ENCODE measurements at places on chromosomes 7 and 10.
A peak's percentile ranks its signal among the peaks of the same experiment; 100 is the strongest.

DNA sequence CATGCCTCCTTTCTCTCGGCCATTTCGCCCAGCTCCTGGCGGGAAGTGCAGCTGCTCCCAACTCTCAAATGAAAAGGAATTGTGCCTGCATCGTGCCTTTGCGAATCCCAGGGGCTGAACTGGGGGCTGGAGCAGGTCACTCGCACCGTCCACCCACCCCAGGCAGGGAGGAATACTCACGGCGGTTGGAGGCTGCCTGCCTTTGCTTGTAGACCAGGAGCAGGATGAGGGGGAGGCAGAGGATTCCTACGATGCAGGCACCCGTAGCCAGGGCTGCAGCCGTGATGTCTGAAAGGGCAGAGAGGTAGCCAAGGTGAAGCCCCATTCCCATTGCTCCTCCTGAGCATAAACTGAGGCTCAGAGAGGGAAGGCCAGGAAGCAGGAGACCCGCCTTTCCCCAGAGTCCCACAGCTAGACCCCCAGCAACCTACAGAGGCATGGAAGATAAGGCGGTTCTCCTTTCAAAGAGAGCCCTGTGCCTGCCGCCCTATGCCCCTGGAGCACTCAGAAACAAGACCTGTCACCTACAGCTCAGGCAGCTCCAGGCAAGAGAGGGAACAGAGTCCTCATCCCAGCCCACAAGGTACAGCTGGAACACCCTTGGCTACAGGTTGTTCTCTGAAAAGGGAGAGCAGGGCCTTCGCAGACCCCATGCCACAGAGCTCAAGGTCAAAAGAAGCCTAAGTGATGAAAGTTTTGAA, 18.0 kb downstream of the VSIR start:
- DNase-seq = no peak

DNA sequence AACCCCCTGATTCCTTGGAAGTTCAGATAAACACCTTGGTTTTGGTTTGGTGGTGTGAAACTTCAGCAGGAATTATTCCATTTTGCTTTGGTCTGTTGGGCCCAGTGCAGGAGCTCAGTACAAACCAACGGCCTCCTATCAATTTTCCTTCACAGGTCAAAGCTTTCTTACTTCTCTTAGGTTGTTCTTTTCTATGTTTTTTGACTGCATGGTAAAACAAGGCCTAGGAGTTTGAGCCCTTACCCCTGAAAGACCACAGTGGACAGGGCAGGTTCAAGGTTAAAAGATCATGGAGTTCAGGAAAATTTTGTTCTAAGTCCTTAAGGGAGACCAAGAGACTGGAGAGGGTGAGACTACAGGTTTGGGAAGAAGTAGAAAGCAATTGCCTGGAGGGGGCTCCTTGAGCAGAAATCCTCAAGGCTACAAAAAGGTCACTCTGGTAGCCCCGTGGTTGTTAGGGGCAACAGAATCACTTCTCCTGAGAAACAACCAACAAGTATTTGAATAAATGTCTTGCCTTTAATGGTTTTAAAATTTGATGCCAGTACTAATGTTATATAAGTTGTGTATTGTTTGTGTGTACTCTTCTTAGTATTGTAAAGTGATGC, 40.9 kb upstream of the FHIP2A start:
- no peak for DNase-seq

DNA sequence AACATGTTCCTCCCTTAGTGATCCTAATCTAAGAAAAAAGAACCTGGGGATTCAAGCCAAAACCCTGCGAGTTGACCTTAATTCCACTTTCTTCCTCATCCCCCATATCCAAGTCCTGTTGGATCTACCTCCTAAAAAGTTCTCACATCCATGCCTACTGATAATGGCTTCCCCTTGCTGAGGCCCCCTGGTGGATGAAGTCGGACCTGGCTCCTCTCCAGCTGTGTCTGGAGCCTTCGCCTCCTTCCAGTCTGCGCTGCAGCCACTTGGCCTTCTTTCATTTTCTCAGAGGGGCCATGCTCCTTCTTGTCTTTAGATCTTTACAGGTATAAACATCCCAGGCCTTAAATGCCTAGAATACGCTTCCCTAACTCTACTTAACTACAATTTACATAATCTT, 8.1 kb downstream of the PDE1C start:
- no peak for DNase-seq

DNA sequence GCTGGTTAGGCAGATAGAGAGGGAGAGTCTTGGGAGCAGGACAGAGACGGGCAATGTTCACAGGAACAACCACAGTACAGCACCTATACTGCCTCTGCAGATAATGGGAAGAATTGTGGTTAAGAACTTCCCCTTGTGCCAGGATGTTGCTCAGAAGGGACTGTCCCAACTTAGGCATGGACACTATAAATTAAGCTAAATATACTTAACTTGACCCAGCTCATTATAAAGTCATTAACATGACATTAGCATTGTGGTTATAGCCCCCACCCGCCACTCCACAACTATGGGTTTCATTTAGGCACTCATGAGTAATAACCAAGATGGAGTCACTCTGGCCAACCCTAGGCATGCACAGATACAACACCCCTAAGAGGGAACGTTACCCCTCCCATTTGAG, 310.9 kb upstream of the NRG3 start:
- DNase-seq = no peak

DNA sequence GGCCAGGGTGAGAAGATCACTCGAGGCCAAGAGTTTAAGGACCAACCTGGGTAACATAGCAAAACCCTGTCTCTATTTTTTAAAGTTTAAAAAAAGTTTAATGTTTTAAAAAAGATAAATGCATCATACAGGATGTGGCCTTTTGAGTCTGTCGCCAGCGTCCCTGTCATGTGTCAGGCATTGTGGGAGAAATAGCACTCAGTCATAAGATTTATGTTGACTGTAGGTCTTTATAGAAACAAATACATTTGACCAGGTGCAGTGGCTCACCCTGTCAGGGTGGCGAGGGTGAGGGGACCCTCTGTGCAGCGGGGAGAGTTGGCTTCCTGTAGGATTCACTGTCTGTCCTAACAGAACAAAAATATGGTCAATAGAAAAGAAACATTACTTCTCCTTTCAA, 63.5 kb upstream of the SH2B2 start:
- no peak for DNase-seq

- DNase-seq = peak; percentile 34
Observed at GRCh38 chr10:108393089-108393488, 1228.6 kb upstream of the SORCS1 start.

DNA sequence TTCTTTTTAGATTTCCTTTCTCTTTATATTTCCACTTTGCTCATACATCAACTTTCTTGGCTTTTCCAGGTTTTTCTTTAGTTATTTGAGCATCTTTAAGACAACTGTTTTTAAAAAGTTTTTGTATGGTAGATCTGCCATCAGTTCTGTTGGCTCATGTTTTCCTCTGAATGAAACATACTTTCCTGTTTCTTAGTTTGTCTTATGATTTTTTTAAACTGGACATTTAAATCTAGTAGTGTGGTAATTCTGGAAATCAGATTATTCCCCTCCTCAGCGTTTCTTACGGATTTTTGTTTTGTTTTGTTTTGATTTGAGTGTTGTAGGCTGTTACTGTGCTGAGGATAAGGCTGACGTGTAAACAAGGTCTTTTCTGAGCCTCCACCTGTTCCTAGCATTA, 33.8 kb upstream of the ITGB8 start:
- no peak for DNase-seq

DNA sequence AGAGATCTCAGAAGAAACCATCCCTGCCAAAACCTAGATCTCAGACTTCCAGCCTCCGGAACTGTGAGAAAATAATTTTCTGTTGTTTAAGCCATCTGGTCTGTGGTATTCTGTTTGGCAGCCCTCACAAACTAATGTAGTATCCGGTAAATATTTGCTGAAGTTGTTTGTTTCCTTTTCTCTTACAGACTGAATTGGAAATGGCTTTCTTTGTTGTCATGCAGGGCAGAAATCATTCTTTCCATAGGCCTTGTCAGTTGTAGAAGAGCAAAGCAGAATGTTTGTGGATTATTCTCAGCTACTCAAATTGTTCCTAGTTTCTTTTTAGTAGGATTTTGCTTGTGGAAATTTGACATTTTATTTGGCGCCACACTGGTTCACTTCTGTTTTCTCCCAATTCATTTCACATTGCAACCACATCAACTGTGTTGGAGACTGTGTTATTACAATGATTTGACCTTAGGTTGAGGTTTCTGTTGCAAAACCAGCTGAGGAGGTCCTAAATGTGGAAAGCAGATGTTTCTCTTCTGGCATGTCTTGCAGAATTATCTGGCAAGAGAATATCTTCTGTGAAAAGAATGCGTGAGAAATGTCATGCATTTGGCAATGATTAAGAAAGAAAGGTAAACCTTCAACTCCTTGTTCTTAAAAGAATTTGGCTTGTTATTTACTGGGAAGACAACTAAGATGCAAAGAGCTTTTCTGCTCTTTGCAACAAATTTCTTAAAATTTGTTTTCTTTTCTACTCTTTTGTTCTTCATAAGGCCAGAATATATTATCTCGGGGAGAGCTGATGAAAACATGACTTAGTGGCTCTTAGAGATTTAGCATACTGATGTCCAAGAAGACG, 25.8 kb downstream of the ACTA2 start:
- peak; percentile 95 for DNase-seq

- no peak for DNase-seq
Observed at GRCh38 chr7:3164380-3164792, 120.7 kb upstream of the CARD11 start.

GRCh38 chr7:143126146-143126545, 5.7 kb upstream of the PIP start:
- DNase-seq = no peak

DNA sequence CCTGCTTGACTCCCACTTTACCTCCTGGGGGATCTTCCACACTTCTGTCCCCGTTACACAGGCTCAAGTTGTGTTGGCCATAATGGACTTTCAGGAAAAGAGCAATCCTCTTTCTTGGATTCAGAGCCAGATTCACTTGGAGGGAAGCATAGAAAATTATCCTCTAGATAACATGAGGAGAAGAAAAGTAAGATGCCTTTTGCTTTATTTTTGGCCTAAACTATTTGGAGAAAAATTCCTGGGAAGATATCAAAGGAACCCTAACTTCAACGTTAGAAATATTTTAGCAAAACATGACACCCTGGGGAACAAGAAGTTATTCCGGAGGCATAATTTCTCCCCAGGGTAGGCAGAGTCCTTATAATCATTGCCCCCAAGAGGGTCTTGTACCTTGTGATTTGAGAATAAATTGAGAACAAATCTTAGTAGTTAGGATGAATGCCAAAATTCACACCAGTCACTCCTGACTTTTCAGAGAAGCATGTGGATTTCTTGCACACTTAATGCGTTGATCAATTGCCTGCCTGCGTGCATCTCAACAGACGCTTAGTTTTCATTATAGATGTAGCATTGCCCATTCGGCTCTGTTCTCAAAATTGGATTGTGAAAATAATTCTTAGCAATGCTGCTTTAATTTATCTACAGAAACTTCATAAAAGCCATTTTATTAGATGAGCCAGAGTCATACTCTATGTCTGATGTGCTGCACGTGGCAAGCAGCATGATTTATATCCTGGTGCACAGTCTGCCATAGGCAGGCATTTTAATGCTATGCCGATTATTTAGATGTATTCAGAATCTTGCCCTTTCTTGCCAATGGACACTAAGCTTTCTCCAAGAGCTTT, 224.4 kb downstream of the C7orf25 start:
- DNase-seq = no peak

DNA sequence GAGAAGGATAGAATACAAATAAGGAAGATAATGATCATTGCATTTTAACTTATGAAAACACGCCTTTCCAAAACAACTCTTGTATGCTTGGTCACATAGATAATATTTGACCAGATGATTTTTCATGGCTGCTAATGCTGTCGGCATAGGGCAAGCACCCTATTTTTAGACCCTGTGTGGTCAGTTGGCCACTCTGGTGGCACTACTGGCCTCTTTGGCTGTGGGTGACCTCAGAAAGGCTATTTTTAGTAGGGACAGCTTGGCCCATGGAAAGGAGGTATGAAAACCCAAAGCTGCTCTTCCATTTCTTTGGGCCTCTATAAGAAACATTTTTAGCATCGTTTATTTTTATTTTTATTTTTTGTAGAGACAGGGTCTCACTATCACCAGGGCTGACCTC, 12.3 kb downstream of the BMPER start:
- DNase-seq = no peak

- DNase-seq = no peak
Observed at GRCh38 chr10:120456626-120457430, at the start of gene PLPP4. Gene PLPP4, plus strand, starts transcription at chr10:120457227. Its CDS starts 79 bp downstream, at chr10:120457306.

DNA sequence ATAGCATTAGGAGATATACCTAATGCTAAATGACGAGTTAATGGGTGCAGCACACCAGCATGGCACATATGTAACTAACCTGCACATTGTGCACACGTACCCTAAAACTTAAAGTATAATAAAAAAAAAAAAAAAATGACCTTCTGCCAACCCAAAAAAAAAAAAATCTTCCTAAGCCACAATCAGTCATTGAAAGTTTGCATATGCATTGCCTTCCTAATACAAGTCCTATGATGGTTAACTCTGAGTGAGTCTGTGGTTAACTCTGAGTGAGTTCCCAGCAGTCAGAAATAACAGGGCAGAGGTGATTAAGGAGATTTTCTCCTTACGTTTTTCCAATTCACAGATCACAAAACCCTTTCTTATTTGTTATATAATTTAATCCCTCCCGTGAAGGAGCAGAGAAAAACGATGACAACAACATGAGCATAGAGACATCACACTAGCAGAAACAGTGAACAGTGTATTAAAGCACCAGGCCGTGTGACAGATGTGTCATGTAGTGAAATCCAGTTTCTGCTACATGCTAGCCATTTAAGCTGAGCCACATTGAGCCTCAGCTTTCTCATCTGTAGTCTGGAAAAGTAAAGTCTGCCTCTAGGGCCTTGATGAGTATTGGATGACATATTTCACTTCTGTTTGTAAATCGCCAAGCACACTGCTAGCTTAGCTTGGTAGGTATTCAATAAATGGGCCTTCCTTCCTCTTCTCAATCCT, 7.4 kb upstream of the RNF148 start:
- no peak for DNase-seq

DNA sequence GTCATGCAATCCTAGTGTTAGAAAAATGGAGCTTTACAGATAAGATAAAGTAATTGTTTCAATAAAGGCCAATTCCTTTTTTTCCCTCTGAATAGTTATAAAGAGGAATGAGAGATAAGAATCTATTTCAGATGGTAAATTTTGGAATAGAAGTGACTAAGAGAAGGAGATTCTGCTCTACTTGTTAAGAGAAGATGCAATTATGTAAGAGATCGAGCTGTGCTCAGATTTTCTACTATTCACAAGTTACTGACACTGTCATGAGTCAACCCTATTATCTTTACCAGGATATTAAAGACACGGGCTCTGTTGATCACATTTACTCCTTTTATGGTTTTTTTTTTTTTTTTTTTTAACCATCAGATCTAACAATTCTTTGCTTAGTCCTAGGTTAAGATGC, 511.3 kb downstream of the ARL4A start:
- no peak for DNase-seq

- no peak for DNase-seq
Observed at GRCh38 chr10:64785816-64786215, 1264.6 kb downstream of the REEP3 start.

GRCh38 chr7:147775516-147776284, 814.9 kb upstream of the C7orf33 start:
- no peak for DNase-seq

DNA sequence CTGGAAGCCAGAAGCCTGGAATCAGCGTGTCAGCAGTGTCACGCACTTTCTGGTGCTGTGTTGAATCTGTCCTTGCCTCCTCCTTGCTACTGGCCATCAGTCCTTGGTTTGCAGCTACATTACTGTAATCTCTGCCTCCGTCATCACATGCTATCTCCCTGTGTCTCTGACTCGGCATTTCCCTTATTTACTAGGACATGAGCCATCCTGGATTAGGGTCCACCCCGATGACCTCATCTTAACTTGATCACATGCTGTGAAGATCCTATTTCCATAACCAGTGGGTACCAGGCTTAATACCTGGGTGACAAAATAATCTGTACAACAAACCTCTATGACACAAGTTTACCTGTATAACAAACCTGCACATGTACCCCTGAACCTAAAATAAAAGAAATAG, 518.0 kb upstream of the KLF6 start:
- no peak for DNase-seq

Measured in fibroblast of skin of left quadriceps (primary cell).